Midbrain (tissue), 1 donor: ENCODE measurements at places on chromosomes 1 and 21.

DNA sequence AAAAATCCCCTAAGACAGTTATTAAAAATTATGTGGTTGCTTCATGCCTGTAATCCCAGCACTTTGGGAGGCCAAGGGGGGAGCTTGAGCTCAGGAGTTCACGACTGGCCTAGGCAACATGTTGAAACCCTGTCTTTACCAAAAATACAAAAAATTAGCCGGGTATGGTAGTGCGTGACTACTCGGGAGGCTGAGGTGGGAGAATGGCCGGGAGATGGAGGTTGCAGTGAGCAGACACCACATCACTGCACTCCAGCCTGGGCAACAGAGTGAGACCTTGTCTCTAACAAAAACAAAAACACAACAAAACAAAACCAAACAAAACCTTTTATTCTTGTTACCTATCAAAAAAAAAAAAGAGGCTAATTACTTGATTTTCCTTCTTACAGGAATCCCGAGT lies 2.1 kb downstream of the ELK4 start:
- no peak for DNase-seq

DNA sequence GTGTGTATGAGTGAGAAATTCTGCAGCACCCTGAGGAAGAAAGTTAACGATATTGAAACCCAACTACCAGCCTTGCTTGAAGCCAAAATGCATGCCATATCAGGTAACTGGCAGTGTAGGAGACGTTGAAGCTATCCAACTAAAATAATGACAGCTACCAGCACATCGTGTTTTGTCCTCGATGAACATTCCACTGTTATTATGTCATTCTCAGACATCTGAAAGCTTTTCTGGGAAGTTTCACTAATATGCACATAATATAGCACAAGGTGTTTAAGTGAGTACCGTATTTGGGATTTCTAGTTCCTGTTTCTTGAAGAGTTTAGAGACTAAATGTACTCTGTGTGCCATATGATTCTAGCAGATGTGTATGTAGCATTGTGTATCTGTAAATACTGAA lies 173.5 kb downstream of the DISC1 start:
- no peak for DNase-seq

DNA sequence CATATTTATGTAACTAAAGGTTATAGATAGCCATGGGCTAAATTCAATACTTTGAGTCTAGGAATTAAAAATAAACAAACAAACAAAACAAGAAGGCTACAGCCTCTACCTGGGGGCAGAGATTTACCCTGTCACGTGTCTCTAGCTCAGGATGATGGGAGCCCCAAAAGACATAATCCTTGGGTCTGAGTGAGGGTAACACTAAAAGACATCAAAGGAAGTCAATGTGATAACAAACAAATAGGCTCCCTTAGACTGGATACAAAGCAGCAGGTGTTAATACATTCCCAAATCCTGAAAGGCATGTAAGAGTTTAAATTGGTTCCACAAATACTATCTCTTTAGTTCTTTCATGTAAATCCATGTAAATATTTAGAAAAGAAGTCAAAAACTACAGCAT lies 10.7 kb downstream of the MYSM1 start:
- DNase-seq: no peak

GRCh38 chr1:74652711-74653139 lies 20.9 kb downstream of the ERICH3 start:
- DNase-seq: no peak

DNA sequence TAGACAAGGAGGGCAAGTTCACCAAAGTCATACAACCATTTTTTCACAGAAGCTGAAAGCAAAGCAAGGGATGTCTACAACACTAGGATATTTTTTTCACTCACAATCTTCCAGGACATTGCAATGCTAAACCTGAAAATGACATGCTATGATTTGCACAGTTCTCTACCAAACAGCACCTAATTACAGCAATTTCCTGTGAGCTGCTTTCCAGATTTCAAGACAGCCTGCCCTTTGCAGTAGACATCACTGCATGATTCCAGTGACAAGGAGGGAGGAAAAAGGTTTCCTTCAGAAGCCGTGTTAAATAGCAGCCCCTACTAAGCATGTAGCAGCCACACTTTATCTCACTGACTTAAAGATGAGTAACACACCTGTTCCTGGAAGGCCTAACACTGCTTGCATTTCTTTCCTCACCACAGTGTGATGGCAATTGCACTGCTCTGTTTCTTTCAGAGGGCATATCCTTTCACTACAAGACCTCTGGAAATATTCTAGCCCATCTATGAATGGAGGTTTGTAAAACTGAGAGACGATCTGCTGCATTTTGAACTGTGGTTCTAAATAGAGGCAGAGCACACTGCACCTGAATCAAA lies 97.1 kb downstream of the DUSP10 start:
- no peak for DNase-seq

- DNase-seq: no peak
Observed at GRCh38 chr21:45407629-45408247, 2.8 kb downstream of the COL18A1 start.

DNA sequence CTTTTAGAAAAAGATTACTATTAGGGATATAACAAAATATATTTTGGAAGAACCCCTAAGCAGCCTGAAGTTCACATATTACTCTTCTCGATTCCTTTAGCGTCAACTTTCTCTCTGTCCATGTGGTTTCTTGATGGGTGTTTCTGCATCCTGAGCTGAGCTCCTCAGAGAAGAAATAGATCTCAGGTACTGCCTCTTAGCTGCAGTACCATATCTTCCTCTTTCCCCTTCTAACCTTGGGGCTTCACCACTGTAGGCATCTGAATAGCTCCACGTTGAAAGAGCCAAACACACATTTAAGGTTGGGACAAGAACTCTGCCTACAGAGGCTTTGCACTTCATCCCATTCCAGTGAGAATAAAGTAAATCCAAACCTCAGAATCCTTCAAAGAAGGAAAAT lies 59.2 kb downstream of the SAMSN1 start:
- no peak for DNase-seq

DNA sequence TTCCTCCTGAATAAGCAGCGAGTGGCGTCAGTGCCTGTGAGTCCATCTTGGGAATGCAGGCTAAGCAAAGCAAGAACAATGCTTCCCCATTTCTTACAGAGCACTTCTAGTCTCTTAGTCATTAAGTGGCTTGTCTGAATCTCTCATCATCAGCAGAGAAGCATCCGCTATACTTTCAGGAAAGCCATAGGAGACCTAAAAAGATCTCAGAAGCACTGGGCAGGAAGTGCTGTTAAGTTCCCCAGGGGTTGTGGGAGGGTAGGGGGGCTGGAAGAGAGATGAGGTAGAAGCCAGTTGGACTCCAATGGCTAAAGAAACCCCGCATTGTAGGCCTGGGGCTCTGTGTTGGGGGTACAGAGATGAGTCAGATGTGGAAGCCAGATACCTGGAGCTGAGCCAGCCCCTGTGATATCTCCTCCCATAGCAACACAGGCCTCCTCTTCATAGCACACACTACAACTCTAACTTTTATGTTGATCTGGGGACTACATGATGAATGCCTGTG lies 44.9 kb downstream of the SYT6 start:
- DNase-seq: no peak

DNA sequence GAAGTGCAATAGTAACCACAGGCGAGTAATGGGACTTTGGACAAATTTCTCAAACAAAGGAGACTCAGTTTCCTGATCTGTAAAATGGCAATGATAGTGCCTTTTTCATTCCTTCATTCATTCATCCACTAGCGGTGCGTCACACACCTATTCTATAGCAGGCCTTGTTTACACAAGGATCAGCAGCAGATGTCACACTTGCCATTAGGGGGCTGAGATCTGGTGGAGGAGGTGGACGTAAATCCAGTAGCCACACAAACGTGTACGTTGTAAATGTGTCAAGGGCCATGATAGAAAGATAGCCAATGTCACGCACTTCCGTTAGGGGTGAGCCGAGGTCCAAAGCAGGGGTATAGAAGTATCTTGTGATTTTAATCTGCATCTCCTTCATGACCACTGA lies 34.2 kb downstream of the SERINC2 start:
- DNase-seq: no peak

DNA sequence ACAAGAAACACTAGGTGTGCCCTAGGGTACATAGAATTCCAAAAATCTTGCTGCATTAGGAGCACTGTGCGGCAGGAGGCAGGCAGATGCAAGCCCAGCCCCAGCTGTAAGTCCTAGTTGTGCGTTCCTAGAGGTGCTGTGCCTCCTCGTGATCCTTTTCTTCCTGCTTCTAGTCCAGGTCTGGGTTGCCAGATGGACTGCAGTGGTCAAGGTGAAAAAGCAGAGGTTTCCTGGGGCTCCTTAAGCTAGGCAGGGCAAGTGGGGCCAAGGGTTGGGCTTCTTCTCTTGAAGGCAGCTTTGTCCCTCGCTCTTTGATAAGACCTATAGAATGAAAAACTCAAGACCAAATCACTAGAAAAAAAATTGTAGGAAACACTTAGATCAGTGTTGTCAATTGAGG lies 21.6 kb upstream of the SLC45A3 start:
- DNase-seq: no peak

- DNase-seq: no peak
Observed at GRCh38 chr21:17050156-17050555, 462.7 kb upstream of the CXADR start.

DNA sequence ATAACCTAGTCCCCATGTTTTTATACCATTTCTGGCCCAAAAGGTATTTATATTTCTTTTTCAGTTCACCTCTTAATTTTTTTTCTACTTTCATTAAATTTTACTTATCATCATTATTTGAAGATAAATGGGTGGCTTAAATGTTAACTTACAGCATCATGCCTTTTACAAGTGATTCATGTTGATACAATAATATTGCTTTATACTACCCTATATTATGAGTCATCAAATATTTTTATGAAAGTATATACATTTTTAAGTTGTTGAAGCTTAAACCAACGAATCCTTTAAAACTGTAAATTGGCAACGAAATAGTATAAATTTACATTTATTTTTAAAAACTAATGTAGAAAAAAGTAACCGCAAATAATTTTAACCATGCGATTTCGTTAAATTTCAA lies 207.9 kb downstream of the DPYD start:
- DNase-seq: no peak

GRCh38 chr1:107228704-107229371 lies 88.0 kb downstream of the NTNG1 start:
- no peak for DNase-seq

GRCh38 chr1:242871471-242872030 lies 347.1 kb upstream of the PLD5 start:
- no peak for DNase-seq

DNA sequence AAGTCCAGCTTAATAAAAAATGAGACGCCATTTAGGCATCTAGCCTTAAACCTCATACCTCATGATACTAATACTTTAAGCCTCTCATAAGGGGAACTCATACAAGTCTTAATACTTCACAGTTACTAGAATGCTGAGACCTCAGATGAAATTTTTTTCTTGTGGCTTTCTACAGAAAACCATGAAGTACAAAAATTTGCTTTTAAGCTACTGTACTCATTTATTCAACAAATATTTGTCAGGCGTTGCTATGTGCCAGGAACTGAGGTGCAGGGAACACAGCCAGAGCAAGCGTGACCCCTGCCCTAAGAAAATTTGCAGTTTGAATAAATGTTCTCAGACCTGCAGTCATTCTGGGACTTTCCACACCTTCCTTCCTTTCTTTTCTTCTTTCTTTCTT lies 150.6 kb downstream of the MRPL39 start:
- no peak for DNase-seq

GRCh38 chr21:34181431-34182039 lies 108.2 kb downstream of the MRPS6 start:
- DNase-seq: no peak

DNA sequence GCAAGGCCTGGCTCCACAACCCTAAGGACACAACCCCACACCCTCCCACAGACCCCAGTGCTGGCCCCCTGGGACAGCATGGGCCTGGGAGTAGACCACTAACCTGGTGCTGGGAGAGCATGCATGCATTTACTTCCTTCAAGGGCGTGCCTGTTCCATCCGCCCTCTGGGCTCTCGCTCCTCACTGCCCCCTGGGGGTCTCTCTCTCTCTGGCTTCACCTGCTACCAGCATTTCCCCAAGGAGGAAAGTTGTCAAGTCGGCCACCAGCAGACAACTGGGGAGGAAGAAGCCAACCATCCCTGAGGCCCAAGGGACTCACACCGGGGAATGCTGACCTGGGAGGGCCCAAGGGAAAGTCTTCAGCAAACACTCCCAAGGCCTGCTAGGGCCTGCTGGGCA lies 6.5 kb downstream of the LRP8 start:
- no peak for DNase-seq

DNA sequence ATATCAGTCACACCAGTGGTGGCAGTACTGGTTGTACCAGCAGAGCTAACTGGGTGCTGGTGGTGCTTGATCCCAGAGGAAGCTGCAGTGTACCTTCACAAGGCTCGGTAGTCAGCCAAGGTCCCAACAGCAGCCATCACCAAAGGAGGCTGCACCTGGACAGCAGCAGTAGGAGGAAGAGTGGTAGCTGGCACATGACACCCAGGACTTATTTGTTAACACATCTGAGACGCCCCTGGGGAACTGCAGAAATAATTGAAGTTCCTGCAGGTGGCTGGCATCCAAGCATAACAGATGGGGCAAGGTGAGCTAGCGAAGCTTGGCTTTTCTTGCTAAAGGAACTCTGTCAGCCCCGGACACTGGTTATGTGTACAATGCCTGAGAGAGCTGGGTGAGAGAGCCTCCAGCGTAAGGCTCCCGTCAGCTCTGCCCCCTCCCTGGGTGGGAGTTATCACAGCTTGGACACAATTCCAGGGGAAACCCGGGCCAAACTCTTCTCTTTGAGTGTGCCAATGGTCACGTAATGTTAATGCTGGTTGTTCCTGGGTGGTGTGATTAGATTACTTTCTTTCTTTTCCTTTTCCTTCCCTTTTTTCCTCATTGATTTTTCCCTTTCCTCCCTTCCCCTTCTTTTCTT lies 29.1 kb upstream of the PARP1 start:
- DNase-seq: no peak

- no peak for DNase-seq
Observed at GRCh38 chr21:14074177-14074576, 136.6 kb downstream of the LIPI start.

DNA sequence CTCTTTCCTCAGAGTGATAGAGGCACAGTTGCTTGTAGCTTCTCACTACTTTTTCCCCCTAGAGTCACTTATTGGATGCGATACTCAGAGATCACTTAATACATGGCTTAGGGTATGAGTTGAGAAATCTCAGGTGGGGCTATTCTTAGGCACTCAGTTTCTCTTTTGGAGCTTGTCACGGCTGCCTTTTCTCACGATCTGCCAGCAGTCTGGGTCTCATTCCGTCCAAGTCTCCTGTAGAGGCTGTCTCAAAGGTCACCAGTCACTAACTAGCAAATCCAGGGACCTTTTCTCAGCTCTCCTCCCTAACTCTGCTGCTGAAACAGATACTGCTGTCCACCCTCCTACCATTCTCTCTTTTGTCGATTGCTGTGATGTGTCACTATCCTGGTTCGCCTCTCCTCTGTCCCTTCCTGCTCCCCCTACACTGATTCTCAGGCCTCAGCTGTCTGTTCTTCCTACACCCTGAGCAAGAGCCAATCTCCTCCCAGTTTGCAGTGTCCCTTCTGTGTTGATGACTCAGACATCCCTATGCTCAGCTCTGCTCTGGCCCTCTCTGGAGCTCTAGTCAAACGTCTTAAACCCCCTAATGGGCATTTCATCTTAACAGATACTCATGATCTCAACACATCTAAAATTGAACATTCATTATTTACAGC lies 12.4 kb downstream of the ATP1A2 start:
- no peak for DNase-seq
